Iris pigment epithelial cell (primary cell): ENCODE measurements at places on chromosomes 7 and 10.

DNA sequence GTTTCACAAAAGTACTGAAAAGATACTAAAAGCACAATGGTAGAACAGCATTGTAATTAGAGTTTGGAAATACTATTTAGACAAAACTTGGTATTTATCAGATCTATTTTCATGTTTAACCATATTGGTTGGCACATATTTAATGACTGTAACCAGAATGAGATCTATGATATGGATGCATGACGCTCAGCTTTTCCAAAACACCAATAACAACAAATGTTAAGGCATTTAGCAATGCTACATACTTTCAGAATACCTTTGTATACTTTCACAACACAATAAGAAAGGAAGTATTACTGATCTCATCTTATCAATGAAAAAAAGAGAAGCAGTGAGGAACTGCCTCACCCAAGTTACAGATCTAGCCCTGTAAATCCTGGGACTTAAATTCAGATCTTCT lies 74.8 kb downstream of the THSD7A start:
- no peak for DNase-seq

DNA sequence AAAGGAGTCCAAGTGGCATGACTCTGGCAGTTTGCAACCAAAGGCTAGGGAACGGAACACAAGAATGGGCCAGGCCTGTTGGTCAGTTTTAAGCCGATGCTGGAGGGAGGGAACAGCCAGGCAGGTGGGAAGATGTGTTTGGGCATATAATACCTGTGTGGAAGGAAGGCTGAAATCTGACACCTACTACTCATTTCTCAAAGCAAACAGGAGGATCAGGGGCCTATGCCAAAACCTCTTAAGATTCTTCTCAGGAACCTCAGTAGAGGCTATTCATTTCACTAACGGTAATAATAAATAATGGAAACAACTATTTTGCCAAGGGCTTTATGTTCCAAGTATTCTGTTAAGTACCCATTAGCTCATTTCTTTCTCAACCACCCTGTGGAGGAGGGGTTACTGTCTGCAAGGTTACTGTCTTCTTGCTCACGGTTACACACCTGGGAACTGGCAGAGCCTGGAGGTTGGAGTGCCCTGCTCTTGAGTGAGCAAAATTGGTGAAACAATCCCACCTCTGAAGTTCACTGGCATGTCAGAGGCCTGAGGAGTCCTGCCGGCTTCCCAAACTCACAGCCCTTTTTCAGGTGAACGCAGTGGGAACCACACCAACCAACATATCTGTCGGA lies 35.5 kb downstream of the GOT1 start:
- DNase-seq: no peak

DNA sequence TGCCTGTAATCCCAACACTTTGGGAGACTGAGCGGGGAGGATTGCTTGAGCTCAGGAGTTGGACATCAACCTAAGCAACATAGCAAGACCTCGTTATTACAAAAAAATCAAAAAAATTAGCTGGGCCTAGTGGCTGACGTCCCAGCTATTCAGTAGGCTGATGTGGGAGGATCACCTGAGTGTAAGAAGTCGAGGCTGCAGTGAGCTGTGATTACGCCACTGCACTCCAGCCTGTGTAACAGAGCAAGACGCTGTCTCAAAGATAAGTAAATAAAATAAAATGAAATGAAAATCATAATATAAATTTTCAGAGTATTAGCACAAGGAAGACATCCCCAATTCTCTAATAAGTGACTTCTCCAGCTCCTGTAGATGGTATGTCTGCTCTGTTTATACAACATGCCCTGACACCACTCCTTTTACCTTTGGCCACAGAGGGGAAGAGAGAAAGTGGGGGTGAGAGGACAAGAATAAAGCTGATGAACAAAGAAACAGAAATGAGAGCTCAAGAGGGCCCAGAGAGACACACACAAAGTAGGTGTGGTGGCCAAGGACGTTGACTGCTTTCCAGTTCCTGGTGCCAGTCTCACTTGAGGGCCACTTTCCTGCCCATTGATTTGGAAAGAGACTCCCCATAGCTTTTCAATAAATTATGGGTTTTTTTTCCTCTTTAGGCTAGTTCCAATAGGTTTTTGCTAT lies 62.9 kb downstream of the PTTG1IP2 start:
- no peak for DNase-seq

DNA sequence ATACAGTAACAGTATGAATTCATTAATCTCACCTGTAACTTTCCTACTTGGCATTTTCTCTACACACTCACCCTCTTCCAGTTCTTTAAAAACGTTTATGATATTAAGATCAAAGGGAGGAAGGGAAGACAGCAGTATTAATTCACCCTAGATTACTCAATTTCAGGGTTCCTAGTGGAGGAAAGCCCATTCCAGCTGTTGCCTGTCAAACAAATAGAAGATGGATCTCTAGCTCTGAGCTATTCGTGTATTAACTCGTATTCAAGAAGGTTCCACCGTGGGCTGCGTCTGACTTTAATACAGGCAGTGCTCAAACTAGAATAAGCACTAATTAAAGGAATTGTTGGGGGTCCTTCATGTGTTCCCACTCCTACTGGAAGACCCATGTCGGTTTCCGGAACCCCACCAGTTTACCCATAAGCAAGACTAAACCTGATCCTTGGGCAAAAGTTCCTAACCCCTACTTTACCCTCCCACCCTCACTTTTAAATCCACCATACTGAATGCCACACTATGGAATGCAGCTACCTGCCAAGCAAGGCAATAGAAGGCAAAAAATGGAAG lies 2.1 kb downstream of the NANOS1 start:
- DNase-seq: no peak

GRCh38 chr10:36872702-36873393 lies 252.6 kb upstream of the ANKRD30A start:
- DNase-seq: no peak

GRCh38 chr10:69800109-69800508 lies 1.6 kb upstream of the COL13A1 start:
- DNase-seq: peak; percentile 63

DNA sequence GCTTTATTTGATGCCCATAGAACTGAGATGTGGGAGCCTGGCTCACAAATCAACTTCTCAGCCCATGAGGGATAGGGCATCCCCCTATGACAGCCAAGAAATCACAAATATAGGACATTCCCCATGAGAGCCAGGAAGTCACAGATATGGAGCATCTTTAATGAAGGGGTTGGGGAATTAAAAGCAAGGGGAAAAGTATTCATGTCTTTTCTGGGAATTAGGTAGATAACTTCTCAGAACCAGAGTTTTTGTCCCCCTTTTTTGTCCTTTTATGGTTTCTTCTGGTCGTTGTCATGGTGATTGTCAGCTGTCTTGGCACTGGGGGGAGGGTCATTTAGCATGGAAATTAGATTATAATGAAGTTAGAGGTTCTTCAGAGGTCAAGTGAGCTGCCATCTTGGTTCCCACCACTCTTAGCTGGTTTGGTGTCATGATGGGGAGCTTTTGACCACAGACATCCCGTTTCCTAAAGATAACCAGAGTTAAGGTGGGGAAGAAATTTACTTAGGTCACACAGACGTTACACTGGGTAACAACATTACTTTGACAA lies 56.9 kb downstream of the NOD1 start:
- no peak for DNase-seq

DNA sequence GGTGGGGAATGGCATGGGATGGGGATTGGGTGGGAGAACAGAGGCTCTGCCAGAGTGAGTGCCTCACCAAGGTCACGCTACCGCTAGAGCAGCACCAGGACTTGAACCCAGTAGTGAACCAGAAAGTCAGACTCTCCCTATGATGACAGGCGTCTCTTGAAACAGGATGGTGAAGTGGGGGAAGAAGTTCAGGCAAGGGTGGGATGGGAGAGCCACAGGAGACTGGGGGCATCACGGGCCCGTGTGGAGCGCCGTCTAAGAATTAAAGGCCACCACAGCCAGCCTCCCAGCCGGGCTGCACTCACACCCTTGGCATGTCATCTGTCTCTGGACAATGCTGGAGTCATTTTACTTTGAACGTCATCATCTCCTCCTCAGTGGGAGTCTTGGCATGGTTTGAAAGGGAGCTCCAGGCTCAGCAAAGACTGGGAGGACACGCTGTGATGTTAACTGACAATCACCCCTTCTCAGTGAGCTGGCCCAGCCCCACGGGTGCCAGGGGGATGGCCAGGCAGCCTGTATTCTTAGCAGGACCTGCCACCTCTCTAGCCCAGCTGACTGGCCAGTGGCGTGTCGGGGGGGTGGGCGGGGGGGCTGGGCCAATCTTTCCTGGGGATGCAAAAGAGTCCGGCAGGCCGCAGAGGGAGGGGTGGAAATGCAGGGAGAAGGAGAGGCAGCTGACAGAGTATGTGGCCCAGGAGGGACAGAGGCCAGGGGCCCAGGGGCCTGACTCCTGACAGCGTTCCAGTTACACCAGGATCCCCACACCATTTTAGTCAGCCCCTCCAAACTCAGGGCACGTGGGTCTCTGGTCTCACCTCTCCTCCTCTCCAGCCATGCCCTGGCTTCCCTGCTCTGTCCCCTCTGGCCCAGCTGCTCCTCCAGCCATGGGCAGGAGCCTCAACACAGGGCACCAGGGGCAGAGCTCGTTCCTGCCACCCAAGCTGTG lies 96.2 kb downstream of the VOPP1 start:
- DNase-seq: peak; percentile 44

GRCh38 chr7:137120690-137121089 lies 222.8 kb downstream of the PTN start:
- no peak for DNase-seq

- peak; percentile 41 for DNase-seq
These were observed 14.8 kb downstream of the STEAP1B start for GRCh38 chr7:22485189-22485588.

DNA sequence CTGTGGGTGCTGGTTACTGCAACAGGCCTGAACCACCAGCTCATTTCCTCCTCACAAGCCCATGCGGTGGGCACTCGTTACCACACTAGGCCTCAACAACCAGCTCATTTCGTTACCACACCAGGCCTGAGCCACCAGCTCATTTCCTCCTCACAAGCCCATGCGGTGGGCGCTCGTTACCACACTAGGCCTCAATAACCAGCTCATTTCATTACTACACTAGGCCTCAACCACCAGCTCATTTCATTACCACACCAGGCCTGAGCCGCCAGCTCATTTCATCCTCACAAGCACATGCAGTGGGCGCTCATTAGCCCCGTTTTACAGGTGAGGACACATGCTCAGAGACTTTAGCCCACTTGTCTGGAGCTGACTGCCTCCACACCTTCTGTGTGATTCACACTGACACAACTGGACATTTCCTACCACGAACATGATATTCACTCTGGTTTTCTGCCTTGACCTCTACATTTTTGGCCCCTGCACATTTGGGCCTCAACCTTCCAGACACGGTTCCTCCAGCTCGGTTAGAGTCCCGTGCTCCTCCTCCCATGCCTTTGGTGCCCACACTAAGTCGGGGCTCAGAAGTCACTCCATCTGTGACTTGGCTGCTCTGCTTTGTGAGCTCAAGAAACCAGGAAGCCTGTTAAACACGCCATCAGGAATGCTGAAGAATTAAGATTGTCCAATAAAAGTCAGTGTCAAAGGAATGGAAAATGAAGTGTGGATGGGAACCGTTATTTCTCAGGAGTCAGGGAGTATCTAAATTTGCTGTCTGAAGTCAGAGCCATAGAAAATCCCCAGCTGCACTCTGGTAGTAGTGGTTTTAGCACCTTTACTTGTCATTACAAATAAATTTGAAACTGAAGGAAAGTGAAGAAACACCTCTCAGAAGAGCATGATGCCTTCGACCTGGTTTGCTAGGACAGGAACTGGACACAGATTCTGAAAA lies 55.8 kb upstream of the LANCL2 start:
- peak; percentile 12 for DNase-seq

- no peak for DNase-seq
These were observed 8.8 kb upstream of the FZD8 start for GRCh38 chr10:35650894-35651293.

DNA sequence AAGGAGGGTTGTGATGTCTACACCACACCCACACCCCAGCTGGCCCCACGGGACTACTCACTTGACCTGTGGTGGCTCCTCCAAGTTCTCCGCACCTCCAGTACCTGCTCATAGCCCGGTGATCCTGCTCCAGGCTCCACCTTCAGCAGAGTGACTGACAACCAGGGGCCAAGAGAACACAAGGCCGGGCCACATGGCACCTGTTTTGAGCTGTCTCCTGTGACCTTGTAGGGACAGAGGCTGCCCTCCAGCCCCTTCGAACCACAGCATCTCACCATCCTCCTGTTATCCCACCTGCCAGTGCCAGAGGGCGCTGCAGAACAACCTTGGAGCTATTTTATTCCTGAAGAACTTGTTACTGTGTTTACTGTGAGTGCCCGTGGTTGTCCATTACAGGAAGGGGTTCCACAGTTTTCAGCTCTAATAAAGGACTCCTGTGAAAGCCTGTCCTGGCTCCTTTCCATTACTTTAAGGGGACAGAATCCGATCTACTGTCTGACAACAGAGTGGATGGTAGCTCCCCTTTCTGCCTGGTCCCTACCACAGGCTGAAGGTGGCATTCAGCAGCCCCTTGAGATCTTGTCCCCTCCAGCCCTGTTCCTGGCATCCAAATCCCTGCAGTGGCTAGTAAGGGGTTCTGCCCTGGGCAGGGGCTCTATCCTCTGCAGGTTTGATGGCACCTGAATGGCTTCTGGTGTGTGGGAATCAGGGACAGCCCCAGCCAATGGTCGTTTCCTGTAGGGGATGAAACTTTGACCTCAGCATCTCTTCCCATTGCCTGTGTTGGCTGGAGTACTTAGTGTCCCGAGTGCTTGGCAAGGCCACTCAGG lies 50.8 kb downstream of the C10orf120 start:
- peak; percentile 35 for DNase-seq

DNA sequence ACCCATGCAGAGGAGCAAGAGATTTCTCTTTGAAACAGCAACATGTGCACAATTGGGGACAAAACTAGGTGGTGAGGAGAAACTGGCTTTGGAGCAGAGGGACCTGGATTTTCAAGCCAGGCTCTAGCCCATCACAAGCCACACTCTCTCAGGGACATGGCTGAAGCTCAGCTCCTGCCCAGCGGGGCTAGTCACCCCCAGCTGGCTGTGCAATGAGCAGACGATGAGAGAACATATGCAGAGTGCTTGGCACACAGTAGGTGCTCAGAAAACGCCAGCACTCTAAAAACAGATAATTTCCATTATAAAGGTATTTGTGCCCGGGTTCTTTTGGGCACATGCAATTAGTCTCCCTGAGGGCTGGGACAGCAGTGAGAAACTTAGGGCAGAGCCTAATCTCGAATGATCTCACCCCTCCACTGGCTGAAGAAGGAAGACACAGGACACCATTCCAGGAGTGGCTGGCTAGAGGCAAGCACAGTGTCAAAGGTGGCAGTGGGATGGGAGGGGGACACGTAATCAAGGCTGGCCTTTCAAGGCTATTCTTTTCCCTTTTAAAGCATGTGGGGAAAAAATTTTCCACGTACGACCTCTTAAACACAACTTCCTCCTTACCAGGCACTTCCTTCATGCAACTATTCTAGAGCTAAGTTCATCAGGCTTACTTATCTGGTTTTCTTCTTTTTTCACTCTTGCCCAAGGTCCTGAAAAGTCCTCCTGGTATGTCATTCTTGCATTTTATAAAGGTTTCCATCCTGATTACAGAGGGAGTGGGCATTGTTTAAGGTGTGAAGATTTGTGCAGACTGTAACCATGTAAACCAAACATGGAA lies 15.1 kb downstream of the FAM53B start:
- no peak for DNase-seq

GRCh38 chr7:38229386-38229785 lies 44.0 kb downstream of the TARP start:
- peak; percentile 66 for DNase-seq
